NCI-H1930 (cell line): ENCODE measurements at places on chromosomes 2 and 18.

- DNase-seq, result no peak
These were observed 113.3 kb downstream of the KIAA1328 start for GRCh38 chr18:36942264-36942663.

- no peak for DNase-seq
These were observed 50.6 kb upstream of the ZEB2 start for GRCh38 chr2:144570566-144570965.

- DNase-seq, result no peak
These were observed 93.9 kb downstream of the VWC2L start for GRCh38 chr2:214504599-214505376.

- DNase-seq, result no peak
These were observed 21.4 kb upstream of the BARD1 start for GRCh38 chr2:214830794-214831346.

DNA sequence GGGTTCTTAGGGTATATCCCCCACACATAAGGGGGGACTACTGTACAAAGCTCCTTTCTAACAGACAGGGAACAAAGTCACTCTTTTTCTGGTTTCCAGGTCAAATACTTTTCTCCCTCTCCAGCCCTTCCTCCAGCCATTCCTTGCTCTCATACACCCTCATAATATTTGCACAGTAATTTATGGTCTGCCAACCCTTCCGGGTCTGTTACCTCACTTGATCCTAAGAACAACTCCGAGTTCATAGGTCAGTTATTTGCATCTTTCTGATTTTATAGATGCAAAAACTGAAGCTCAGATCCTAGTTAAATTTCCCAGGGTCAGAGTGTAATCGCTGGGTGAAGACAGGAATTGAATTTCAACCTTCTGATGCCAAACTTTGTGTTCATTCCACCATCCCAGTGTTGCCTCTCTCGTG lies 14.8 kb upstream of the MATN3 start:
- no peak for DNase-seq

GRCh38 chr2:153474407-153474806 lies 4.2 kb downstream of the RPRM start:
- DNase-seq, result no peak

DNA sequence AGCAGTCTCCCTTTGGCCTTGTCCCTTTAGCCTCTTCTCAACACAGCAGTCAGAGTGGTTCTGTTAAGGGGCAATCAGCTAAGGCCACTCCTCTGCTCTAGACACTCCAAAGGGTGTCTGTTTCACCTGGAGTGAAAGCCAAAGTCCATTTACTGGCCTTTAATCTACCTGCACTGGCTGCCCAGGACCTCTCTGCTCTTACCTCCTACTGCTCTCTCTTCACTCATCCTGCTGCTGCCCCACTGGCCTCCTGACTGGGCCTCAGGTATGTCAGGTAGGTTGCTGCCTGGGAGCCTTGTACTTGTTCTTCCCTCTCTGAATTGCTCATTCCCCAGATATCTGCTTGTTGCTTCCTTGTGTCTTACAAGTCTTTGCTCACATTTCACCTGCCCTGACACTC lies 68.2 kb downstream of the PIKFYVE start:
- DNase-seq, result no peak

DNA sequence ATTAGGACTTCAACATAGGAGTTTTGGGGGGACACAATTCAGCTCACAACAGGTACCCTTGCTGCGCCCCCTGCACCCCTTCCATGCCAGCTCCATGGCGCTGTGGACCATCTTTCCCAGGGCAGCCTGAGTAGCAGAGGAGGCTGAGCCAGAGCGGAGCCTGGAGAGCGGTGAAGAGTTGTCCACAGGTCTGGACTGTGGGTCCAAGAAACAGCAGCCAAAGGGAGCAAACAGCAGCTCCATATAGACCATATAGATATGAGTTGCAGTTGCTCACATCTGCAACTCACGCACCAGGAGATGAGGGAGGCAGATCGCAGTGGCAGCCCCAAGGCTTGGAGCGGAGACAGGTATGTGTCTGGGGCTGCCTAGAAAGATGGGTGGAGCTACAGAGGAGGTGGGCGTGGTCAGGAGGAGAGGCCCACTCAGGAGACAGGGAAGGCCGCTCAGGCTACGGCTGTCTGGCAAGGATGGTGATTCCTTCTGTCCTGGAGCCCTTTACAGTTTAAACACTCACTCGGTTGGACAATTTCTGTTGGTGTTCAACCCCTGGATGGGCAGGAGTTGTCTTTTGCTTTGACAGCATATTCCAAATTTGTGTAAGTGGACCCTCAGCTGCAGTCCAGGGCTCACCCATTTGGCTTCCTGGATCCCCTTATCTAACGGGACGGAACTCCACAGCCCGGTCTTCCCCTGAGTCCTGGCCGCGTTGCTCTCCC lies 155.1 kb downstream of the LPIN1 start:
- DNase-seq, result no peak

- no peak for DNase-seq
These were observed 43.6 kb upstream of the IHH start for GRCh38 chr2:219104107-219105035.

GRCh38 chr2:234994438-234995321 lies 42.9 kb downstream of the SH3BP4 start:
- no peak for DNase-seq

DNA sequence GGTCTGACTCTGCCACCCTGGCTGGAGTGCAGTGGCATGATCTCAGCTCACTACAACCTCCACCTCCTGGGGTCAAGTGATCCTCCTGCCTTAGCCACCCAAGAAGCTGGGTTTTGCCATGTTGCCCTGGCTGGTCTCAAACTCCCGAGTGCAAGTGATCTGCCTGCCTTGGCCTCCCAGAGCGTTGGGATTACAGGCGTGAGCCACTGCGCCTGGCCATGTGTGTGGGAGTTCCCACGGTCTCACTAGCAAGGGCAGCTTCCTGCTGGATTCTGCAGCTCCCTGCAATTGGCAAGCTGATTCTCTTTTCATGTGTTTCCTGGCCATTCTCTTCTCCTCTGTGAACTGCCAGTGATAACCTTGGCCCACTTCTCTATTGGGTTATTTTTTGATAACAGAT lies 84.0 kb downstream of the USP40 start:
- no peak for DNase-seq

DNA sequence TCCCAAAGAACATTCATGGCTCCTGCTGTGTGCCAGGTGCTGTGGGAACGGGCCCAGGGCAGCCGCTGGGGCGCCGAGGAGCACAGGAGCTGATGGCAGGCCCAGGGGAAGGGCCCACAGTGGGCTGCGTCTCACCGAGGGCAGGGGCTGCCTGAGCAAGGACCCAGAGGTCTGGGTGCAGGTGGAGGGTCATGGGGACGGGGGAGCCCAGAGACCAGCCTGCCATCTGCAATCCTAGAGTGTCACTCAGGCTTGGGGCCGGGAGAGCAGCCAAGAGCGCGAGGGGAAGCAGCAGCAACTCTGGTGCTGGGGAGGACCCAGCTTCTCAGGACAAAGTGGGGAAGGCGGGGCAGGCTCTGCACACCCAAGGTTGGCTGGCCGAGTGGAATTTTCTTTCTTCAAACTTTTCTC lies 207.4 kb downstream of the HDAC4 start:
- no peak for DNase-seq

DNA sequence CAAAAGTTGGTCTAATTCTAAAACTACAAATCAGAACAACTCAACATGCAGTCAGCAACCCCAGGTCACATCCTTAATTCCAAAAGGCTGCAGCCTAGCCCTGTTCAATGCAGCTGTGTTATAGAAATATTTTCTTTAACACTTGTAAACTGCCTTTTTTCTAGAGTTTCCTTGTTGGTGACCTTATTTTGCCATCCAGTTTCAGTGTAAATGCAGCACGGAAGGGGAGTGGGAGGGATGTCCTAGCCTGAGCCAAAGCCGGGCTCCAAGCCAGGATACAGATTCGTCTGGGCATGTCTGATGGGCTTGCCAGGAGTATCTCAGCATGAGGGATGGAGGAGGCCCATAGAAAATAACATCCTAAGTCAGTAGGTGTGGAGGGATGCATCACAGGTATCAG lies 17.7 kb upstream of the SP3 start:
- no peak for DNase-seq

DNA sequence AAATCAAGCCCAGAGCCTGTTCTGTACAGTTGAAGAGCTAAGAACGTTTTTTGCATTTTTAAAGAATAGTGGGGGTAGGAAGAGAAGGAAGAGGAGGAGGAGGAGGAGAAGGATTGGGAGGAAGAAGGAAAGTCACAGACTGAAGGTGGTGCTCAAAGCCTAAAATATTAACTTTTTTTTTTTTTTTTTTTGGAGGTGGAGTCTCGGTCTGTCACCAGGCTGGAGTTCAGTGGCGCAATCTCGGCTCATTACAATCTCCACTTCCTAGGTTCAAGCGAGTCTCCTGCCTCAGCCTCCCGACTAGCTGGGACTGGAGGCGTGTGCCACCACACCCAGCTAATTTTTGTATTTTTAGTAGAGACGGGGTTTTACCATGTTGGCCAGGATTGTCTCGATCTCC lies 18.3 kb upstream of the KLHL29 start:
- DNase-seq, result no peak

DNA sequence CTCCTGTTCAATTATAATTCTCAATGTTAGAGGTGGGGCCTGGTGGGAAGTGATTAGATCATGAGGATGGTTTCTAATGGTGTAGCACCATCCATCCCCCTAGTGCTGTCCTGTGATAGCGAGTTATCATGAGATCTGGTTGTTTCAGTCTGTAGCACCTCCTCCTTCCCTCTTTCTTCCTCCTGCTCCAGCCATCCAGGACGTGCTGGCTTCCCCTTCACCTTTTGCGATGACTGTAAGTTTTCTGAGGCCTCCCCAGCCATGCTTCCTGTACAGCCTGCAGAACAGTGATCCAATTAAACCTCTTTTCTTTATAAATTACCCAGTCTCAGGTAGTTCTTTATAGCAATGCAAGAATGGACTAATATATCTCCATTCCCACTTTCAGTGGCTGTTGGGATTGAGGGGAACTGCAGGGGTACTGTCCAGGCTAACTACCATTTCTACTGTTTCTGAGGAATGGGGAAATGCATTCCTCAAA lies 19.2 kb downstream of the SPIRE1 start:
- no peak for DNase-seq
